Cortex of kidney (tissue), 1 donor: ENCODE measurements at places on chromosomes 6 and 20.

DNA sequence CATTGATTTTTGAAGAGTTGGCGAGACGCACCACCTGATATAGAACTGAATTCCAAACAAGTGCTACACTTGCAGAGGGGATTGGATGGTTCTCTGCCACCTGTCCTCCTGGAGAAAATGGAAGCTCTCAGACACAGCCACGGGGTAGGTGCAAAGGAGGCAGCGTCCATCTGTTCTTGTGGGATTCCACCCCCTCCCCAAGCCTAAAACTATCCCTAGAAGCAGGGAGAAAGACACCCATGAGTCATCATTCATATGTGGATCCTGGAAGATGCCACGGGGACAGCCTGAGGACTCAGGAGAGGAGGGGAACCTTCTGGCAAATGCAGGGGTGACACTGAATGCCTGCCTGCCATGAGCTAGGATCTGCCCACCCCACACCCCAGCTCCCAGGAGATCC, 171.3 kb upstream of the CST7 start:
- no peak for DNase-seq

- no peak for DNase-seq
Observed at GRCh38 chr20:35011589-35012226, 56.0 kb downstream of the MYH7B start.

DNA sequence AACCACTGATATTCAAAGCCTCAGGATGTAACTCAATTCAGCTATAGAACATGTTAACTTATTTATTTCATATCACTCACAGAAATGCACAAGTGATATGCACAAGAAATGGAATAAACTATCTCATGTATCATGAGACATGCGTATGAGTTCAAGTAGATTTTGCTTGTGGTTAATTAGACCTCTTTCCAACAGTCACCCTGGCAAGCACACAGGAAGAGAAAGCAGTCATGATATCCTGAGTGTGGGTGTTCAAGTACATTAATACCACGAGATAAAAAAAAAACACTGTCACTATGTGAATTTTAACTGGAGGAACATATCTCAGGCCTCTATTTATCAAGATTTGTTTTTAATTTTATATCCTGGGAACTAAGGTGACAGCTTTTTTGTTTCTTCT, 64.2 kb downstream of the LAMP5 start:
- DNase-seq = no peak

- no peak for DNase-seq
Observed at GRCh38 chr6:105382496-105382895, 20.4 kb downstream of the PREP start.

DNA sequence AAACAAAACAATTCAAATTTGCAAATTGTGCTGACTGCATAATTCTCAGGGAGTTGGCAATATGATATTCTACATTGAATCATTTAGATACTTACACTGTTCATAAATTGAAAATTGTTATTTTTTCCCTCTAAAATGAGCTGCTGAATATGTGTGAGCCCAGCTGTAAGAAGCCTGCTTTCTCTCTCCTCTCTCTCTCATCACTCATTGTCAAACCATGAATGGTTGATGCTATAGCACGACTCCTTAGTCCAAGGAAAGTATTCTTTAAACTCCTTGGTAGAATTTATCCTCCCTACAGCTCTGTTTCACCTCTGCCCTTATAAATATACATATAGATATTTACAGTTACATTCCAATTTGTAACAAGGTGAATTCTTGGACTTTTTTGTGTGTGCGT, 116.4 kb upstream of the POU3F2 start:
- DNase-seq = no peak

DNA sequence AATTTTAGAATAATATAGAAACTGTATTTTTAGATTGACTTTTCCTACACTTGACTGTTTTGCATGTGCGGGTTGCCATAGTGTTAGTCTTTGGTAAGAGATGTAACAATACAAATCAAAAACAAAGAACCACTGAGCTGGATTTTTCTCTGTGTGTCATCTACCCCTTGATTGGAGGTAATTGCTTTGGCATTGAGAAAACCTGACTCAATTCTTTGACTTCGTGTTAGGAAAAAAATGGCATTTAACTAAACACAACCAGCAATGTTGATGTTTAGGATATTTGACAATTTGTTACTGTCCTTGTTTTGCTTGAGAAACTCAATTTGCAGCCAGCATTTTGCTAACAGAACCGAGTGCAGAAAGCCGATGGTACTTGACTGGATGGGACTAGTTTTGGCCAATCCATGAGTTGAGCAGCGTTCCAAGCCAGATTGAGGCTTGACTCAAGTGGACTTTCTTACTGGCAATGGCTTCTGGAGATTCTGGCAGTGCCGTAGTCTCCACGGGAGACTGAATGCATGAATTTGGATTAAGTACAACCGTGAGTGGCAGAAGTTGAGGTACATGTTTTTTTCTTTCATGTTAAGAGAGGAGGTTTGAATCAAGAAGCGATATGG, 17.1 kb downstream of the TPBG start:
- no peak for DNase-seq

DNA sequence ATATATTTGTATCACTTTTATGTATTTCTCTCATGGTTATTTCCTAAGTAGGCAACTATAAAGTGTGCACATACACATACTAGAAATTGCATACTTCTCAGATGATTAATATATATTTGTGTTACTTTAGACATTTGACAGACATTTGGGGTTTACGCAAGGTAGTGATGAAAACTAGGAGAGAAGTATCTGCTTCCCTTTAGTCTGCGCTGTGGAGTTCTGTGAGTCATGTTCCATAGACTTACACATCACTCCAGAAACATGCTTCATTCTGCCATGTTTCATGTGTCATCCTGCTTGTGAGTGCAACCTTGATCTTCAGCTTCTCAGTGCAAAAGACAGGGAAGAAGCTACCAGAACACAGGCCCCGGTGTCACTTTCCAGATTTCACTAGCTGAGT, 200.7 kb upstream of the BMP2 start:
- DNase-seq = no peak

GRCh38 chr6:32393665-32394420, 13.1 kb downstream of the BTNL2 start:
- no peak for DNase-seq

- no peak for DNase-seq
Observed at GRCh38 chr6:130314271-130314670, 51.5 kb upstream of the TMEM200A start.

- no peak for DNase-seq
Observed at GRCh38 chr20:17541596-17541995, 10.4 kb upstream of the BFSP1 start.

- DNase-seq = no peak
Observed at GRCh38 chr20:17969278-17969883, 563 bp downstream of the MGME1 start.
